Right lobe of liver (tissue), 6 donors: ENCODE measurements at places on chromosomes 5 and 9. TPM values are rescaled to one million over a fixed set of nuclear protein-coding genes. Genes with fewer than 3 reads are reported as not detected.

BARHL1 gene
- not detected for total RNA-seq

DNA sequence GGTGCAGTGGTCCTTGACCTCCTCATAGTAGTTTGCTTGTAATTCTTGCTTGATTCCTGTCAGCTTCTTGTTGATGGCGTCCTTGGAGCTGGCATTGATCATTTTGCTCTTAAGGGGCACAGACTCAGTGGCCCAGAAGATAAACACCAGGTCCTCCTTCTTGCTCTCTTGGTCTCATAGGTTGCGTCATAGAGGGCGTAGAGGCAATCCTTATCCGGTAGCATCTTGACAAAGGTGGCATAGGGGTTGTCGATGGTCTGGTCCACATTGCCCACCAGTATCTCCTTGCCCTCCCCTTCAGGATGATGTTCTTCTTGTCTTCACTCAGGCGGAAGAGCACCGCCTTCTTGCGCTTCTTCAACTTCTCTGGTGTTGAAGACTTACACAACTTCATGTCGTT lies 19.2 kb downstream of the CCDC125 start:
- no peak overlapping the region for H3K4me3 ChIP-seq
- no peaks in the 10 kb centered on the region for H3K4me1 ChIP-seq
- no peak overlapping the region for H3K27ac ChIP-seq
- no peak for DNase-seq
- no peaks in the 10 kb centered on the region for H3K36me3 ChIP-seq

- no peaks in the 10 kb centered on the region for H3K36me3 ChIP-seq
- no peaks in the 10 kb centered on the region for H3K4me1 ChIP-seq
- H3K27me3 ChIP-seq, result no peaks in the 10 kb centered on the region
- H3K4me3 ChIP-seq, result no peak overlapping the region
These were observed 120.4 kb upstream of the ABCA1 start for GRCh38 chr9:105048331-105048730.

GRCh38 chr5:150361301-150361700 lies 3.8 kb downstream of the TCOF1 start:
- peaks cover 49% of the 10 kb centered on the region for H3K36me3 ChIP-seq
- no peak overlapping the region for H3K27ac ChIP-seq
- H3K4me1 ChIP-seq, result no peaks in the 10 kb centered on the region
- H3K27me3 ChIP-seq, result no peaks in the 10 kb centered on the region

DNA sequence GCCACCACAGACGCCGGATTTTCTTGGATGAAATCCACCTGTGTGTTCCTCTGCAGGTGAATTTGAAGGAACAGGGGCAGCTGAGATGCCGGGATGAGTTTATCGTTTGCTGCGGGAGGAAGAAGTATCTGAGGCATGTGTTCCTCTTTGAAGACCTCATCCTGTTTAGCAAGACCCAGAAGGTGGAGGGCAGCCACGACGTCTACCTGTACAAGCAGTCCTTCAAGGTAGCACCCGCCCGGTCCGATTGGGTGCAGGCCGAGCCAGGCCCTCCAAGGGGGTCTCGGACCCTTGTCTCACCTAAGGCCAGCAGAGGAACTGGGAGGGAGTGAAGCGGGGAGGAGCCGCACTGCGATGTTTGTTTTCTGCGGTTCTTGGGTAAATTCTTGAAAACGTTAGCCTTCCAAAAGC lies 18.4 kb upstream of the LRRC14B start:
- DNase-seq, result peak; percentile 42
- no peaks in the 10 kb centered on the region for H3K27me3 ChIP-seq
- no peaks in the 10 kb centered on the region for H3K36me3 ChIP-seq
- H3K4me1 ChIP-seq, result no peaks in the 10 kb centered on the region

GRCh38 chr5:8081179-8081578 lies 212.2 kb downstream of the MTRR start:
- H3K27ac ChIP-seq, result no peak overlapping the region
- H3K4me3 ChIP-seq, result no peak overlapping the region
- no peaks in the 10 kb centered on the region for H3K36me3 ChIP-seq
- DNase-seq, result no peak
- H3K4me1 ChIP-seq, result no peaks in the 10 kb centered on the region

FCN1 gene
- 2.0 TPM for total RNA-seq

DNA sequence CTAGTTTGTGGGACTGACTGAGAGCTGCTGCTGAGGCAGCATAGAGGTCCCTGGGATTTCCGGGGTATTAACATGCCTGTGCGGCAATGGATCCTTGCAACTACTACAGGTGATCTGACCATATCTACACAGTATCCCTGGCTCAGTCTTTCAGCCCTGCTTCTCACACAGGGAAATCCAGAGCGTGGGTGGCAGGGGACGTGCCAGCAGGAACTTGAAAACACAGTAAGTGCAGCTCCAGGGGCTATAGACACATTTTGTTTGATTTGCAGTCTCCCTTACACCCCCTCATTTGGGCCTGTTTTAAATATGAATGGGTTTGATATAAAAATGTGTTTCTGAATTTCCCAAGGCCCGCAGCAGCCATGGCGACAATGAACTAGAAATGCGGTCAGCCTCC lies 209.5 kb downstream of the DCP2 start:
- no peak for DNase-seq
- peaks cover 19% of the 10 kb centered on the region for H3K4me1 ChIP-seq
- no peak overlapping the region for H3K4me3 ChIP-seq

MEGF10 gene
- 0.92 TPM for total RNA-seq

- H3K36me3 ChIP-seq, result no peaks in the 10 kb centered on the region
- H3K27me3 ChIP-seq, result no peaks in the 10 kb centered on the region
- no peak overlapping the region for H3K4me3 ChIP-seq
- no peak overlapping the region for H3K27ac ChIP-seq
These were observed 113.4 kb downstream of the PAPPA start for GRCh38 chr9:116267021-116267420.

GRCh38 chr9:99515895-99516656 lies 294.0 kb downstream of the SEC61B start:
- no peak for DNase-seq
- no peaks in the 10 kb centered on the region for H3K36me3 ChIP-seq
- no peak overlapping the region for H3K4me3 ChIP-seq
- no peaks in the 10 kb centered on the region for H3K4me1 ChIP-seq
- H3K27ac ChIP-seq, result no peak overlapping the region

DNA sequence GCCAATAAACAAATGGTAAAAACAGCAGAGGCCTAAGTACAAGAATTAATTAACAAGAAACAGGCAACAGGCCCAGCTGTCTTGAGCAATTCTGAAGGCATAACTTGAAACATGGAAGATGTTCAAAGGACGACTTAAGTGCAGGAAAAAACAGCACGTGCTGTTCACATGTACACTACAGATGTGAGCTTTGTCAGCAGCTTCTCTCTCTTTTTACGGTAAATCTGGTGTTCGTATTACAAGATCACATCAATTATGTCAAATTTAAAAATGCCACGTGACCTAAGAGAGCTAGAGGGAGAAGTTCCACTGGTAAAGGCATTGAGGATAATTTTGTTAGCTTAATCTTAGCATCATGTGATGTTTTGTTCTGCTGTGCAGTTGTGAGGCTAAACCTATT lies 281.1 kb downstream of the PSAT1 start:
- no peak for DNase-seq
- no peaks in the 10 kb centered on the region for H3K27me3 ChIP-seq
- no peak overlapping the region for H3K4me3 ChIP-seq
- H3K36me3 ChIP-seq, result no peaks in the 10 kb centered on the region
- no peaks in the 10 kb centered on the region for H3K4me1 ChIP-seq

DNA sequence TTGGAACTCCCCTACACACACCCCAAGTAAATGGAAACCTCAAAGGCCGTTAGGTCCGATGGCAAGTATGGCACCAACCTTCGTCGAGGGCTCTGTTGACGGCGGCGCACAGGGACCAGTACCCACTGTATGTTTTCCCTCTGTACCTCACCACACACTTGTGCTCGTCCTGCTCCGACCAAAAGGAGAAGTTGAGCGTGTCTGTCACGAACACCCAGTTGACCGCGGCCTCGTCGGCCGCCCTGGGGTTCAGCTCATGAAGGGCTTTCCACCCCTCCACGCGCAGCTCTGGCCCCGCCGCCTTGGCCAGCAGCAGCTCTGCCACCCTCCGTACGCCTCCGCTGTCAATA lies 24.0 kb downstream of the HNRNPK start:
- no peaks in the 10 kb centered on the region for H3K4me1 ChIP-seq
- H3K27me3 ChIP-seq, result no peaks in the 10 kb centered on the region
- peak overlapping the region; percentile 76 for H3K4me3 ChIP-seq

RPP25L gene
- 15.2 TPM for total RNA-seq

DNA sequence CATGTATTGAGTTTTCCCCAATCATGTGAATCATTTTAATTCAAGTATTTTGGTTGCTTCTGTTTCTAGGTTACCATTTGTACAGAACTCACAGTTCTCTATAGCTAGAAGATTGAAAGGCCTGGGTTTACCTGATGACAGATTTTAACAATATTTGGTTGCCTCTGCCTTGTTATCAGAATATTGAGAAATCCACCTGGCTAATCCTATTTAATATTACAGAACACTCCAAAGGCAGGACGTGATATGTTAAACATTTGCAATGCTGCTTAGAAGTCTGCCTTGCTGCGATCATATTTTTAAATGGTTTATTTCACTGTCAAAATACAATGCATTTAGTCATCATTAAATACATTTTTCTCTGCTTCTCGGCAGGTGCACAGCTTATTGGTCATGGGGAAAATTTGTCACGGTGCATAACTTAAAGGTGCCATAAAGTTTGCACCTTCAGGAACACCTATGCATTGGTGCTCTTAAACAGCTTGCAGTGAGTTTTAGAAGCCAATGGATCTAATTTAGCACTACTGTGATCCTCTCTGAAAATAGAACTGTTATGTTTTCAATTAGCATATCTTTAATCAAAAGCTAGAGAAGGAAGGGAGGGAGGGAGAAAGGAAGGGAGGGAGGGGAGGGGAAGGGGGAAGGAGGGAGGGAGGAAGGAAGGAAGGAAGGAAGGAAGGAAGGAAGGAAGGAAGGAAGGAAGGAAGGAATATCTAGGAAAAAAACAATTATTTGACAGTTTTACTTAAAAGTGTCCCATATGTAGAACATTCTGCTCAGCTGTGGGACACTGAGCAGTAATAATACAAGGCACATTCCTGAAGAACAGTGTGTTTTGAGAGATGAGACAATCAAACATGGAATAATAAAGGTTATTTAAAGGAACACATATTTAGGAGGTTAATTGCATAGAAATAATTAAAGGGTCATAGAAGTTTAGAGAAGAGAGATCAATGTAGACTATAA lies 15.5 kb upstream of the DAPK1 start:
- H3K4me1 ChIP-seq, result no peaks in the 10 kb centered on the region
- DNase-seq, result no peak
- H3K27me3 ChIP-seq, result no peaks in the 10 kb centered on the region
- no peaks in the 10 kb centered on the region for H3K36me3 ChIP-seq

DNA sequence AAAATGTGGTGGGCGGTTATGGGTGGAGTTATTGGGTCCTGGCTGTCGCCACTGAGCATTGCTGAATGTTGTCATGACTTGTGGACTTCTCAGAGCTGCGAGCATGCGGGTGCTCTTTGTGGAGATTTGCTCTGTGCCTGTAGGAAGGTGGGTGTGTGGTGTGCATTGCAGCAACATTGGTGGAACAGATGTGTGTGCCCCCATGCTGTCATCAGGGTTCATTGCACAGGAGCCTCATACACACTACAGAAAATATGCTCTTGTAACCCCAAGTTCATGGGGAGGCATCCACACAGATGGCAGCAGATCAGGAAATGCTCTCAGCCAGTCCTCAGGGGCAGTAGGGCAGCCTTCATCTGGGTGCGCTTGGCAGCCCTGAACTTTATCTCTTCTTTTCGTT lies 55.9 kb upstream of the PHF2 start:
- H3K4me1 ChIP-seq, result no peaks in the 10 kb centered on the region
- H3K4me3 ChIP-seq, result no peak overlapping the region
- no peak for DNase-seq
- H3K36me3 ChIP-seq, result no peaks in the 10 kb centered on the region
- H3K27me3 ChIP-seq, result no peaks in the 10 kb centered on the region
- H3K27ac ChIP-seq, result no peak overlapping the region

- no peak overlapping the region for H3K4me3 ChIP-seq
- H3K27me3 ChIP-seq, result no peaks in the 10 kb centered on the region
- no peak overlapping the region for H3K27ac ChIP-seq
- no peaks in the 10 kb centered on the region for H3K4me1 ChIP-seq
- H3K36me3 ChIP-seq, result no peaks in the 10 kb centered on the region
- no peak for DNase-seq
These were observed 131.4 kb downstream of the CCDC192 start for GRCh38 chr5:127834554-127834953.

DNA sequence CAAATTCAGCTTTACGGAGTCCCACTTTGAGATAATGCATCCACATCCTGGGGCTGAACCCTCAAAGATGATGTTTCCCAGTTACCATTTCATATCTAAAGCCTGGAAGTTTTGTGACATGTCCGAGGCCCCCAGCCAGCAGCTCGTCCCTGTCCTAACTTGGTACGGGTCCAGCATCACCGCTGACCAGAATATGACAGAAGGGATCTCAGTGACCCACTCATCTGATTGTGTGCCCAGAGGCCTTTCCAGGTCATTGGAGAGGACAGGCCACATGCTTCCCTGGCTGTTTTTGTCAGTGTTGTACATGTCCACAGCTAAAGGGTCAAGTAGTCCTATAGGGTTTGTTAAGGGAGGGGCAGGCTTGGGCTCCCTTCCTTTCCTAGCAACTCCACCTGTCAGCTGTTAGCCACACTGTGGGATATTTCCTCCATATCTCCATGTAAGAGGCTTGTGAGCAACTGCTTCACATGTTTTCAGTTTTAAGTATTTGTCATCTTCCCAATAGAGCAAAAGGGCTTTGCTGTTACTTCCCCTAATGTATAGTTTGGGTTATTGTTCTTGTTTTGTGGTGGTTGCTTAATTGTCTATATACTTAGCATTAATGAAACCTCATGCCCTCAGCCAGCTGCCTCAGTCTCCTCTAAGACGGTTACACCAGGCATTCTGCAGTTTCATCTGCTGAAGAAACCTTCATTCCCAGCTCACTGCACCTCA lies 33.4 kb downstream of the SECISBP2 start:
- no peak for DNase-seq
- peak overlapping the region; percentile 69 for H3K27ac ChIP-seq
- H3K27me3 ChIP-seq, result no peaks in the 10 kb centered on the region

DNA sequence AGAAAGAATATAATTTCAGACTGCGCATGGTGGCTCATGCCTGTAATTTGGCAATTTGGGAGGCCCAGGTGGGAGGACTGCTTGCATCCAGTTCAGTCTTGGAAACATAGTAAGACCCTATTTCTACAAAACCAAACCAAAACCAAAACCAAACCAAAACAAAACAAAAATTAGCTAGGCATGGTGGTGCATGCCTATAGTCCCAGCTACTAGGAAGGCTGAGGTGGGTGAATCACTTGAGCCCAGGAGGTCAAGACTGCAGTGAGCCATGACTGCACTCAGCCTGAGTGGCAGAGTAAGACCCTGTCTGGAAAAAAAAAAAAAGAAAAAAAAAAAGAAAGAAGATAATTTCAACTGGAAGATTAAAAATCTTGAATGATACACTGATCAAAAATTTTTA lies 137.0 kb upstream of the ACOT12 start:
- no peak overlapping the region for H3K27ac ChIP-seq
- no peaks in the 10 kb centered on the region for H3K27me3 ChIP-seq
- H3K36me3 ChIP-seq, result no peaks in the 10 kb centered on the region
- H3K4me3 ChIP-seq, result no peak overlapping the region
- H3K4me1 ChIP-seq, result no peaks in the 10 kb centered on the region

PHF24 gene
- not detected for total RNA-seq

FOXI1 gene
- not detected for total RNA-seq

SLC44A1 gene
- 73.2 TPM for total RNA-seq

- no peaks in the 10 kb centered on the region for H3K36me3 ChIP-seq
- H3K27me3 ChIP-seq, result no peaks in the 10 kb centered on the region
- H3K27ac ChIP-seq, result no peak overlapping the region
- no peaks in the 10 kb centered on the region for H3K4me1 ChIP-seq
- peak; percentile 60 for DNase-seq
These were observed 15.9 kb upstream of the ABLIM3 start for GRCh38 chr5:149125386-149125891.

SPINK4 gene
- not detected for total RNA-seq
